Head of caudate nucleus (tissue), 42 donors: ENCODE measurements at places on chromosomes 13 and 19.
A peak's percentile ranks its signal among the peaks of the same experiment; 100 is the strongest.

DNA sequence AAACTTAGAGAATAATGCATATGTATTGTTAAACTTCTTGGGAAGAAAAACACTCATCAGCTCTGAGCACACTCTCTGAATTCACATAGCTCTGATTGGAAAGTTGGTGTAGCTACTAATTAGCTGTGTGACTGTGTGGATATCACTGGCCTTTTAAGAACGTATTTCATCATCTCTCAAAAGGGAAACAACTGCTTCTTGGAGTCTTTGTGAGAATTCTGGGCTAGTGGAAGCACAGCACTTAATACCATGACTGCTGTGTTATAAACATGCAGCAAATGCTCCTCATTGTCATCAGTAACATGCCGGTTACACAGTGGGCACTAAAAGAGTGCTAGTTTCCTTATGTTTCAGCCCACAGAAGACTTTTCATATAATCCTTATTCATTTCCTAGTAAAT, 220.9 kb upstream of the CSNK1A1L start:
- DNase-seq: no peak

GRCh38 chr13:29887686-29888085, 37.3 kb upstream of the UBL3 start:
- DNase-seq: no peak

DNA sequence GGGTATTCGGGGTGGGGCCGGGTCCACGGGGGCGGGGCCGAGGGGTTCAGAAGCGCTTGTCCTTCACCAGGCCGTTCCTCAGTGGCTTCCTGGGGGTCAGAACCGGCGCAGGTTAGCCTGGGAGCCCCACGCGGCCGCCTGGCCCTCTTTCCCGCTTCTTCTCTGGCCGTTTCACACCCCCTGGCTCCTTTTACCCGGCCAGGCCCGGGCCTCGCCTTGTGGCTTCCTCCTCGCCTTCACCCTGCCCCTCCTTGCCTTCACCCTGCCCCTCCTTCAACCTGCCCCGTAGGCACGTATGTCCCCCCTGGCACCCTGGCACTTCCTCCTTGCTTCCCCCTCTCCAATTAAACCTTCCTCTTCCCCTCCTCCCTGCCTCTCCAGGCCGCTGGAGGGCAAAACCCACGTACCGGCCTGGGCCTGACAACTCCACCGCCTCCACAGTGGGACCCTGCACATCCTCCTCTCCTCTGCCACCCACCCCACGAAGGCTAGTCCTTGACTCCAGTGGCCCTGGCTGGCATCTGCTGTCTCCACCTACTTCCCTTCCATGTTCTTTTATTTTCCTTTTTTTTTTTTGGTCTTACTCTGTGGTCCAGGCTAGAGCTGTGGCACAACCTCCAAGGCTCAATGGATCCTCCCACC, 25.3 kb downstream of the CERS1 start:
- no peak for DNase-seq

GRCh38 chr13:59790626-59791025, 373.1 kb downstream of the DIAPH3 start:
- no peak for DNase-seq

DNA sequence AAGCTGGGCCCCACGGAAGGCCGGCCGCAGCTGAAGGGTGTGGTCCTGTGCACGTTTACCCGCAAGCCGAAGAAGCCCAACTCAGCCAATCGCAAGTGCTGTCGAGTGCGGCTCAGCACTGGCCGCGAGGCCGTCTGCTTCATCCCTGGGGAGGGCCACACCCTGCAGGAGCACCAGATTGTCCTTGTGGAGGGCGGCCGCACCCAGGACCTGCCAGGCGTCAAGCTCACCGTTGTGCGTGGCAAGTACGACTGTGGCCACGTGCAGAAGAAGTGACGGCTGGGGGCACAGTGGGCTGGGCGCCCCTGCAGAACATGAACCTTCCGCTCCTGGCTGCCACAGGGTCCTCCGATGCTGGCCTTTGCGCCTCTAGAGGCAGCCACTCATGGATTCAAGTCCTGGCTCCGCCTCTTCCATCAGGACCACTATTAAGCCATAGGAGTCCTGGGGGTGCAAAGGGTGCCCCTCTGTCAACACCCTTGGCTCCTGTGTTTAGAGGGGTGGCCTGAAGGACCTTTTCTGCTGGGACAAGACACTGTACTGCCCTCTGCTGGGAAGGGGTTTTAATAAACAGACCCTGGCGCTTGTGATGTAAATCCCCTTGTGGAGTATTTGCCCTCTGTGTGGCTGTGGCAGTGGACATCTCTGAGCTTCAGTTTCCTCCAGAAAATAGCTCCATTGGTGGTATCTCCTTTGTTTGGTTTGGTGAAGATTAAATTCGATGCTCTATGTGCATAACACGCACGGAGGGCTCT, 1.9 kb downstream of the MRPS12 start:
- DNase-seq: no peak

GRCh38 chr13:71499944-71500514, 367.0 kb downstream of the DACH1 start:
- no peak for DNase-seq

DNA sequence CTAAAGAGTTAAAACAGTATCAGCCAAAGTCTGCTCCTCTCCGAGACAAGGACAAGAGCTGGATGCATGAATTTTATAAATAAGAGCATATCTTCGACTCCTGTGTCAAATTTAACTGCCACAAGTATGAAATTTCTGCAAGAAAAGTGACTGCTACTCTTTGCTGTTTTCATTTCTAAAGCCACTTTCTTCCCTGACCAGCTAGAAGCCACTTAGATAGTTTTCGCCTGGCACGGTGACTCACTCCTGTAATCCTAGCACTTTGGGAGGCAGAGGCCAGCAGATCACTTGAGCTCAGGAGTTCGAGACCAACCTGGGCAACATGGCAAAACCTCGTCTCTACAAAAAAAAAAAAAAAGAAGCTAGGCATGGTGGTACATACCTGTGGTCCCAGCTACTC, 61.3 kb downstream of the ENOX1 start:
- DNase-seq: no peak

DNA sequence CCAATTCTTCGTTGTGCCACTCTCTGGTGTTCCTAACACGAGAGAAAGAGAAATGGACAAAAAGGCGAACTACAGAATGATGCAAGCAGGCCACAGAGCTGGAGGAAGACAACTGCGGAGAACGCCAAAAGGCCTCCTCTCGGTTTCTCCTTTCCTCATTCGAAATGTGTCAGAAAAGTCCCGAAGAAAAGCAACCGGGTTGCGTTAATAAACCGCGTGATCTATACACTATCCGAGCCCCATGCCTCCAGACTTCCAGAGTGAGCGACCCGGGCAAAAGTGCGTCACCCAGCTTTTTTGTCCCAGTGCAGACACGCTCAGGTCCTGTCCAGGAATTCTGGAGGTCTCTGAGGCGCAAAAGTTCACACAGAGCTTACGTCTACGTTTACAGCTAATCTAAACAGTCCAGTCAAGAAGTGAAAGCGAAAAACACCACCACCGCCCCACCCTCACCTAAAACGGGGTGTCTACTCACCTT, 413 bp downstream of the N4BP2L2 start:
- peak; percentile 28 for DNase-seq

GRCh38 chr19:19214892-19215291, 3.1 kb downstream of the NCAN start:
- no peak for DNase-seq
